ENCODE measurements at places on chromosomes 7 and 10.

DNA sequence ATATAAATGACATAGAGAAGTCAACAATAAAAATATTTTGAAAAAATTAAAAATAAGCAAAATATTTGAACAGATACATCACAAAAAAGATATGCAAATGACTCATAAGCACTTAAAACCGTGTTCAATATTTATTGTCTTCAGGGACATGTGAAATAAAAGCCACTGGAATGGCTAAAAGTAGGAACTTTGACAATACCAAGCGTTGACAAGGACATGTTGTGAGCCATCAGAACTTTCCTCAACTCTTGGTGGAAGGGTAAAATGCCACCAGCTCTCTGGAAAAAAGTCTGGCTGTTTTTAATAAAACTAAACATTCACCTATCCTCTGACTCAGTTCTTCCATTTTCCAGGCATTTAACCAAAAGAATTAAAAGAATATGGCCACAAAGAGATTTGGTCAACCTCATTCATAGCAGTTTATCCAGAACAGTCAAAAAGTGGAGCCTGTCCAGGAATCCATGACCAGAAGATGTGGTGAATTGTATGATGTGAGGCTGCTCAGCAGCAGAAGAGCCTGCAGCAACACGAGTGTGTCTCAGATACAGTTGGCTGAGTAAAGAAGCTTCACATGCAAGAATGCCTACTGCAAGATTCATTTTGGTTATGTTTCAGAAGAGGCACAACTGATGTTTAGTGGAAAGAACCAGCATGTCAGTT is 7.1 kb upstream of the KLF6 start:
- DNase-seq = no peak

DNA sequence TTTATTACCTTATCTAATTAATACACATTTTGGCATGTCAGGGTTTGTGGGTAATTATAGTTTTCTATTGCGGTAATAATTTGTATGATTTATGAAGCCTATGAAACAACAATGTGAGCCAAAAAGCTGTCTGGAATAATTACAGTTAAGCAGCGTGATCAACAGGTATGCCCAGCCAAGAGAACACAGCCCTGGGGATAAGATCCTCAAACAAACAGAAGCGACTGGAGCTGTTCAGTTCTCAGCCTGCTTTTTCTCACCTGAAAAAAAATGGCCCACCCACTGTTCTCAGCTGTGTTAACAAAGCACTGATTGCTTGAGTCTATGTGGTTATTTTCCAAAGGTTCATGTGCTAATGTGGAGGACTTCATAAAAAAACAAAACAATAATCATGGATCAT is 855.8 kb downstream of the GATA3 start:
- no peak for DNase-seq

GRCh38 chr10:89458291-89458690 is 43.9 kb downstream of the IFIT5 start:
- no peak for DNase-seq

DNA sequence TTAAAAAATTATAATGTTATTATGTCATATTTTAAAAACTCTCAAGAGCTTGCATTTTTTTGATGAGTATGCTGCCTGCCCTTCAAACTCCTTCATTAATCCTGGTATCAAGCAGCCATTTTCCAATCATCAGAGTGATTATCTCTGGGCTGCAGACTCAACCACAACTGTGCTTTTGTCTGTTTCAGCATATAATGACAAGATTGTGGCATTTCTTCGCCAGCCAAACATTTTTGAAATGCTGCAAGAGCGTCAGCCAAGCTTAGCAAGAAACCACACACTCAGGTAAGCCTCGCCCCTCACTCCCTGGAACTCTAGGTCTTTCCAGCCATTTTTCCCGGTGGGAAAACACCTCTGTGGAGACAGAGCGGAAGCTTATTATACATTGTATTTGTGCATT is 90.0 kb upstream of the STK17A start:
- DNase-seq = no peak

- DNase-seq = peak; percentile 92
Measured at GRCh38 chr10:129192344-129193128, 274.5 kb upstream of the MGMT start.

DNA sequence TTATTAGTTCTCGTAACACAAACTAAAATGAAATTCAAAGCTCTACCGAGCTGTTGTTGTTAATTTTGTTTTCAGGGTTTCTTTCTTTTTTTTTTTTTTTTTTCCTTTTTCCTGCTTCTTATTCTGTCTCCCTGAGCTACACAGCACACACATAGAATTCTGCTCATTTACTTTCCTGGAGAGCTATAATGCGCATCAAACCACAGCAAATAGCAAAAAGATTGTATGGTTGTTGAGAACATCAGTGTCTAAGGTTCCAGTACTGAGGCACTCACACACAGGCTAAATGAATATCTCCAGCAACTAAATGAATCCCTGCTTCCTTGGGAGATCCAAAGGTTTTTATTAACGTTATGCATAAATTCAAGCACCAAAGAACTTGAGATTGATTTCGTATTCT is 418.3 kb downstream of the PLXDC2 start:
- DNase-seq = no peak

GRCh38 chr10:123682477-123682876 is 16.3 kb downstream of the GPR26 start:
- no peak for DNase-seq

GRCh38 chr10:47077386-47077785 is 166.2 kb downstream of the PTPN20 start:
- DNase-seq = no peak

- DNase-seq = no peak
Measured at GRCh38 chr10:24886290-24886680, 66.1 kb downstream of the PRTFDC1 start.

DNA sequence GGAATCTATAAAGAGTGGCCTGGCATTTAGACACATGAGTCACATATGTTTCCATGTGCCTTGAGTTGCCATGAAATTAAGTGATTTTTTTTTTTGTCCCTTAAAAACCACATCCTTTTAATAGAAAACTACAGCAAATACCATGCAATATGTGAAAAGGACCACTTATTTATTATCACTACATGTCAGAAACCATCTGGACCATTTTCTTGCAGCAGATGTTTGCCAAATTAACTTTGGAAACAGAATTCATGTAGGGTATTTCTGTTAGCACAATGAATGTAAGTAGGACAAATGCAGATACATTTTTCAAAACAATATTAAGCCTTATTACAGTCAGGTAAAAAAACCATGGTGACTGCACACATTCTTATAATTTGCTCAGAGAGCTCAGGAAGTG is 230.6 kb downstream of the REEP3 start:
- no peak for DNase-seq

GRCh38 chr10:79342295-79342761 is 4.9 kb upstream of the PPIF start:
- no peak for DNase-seq

DNA sequence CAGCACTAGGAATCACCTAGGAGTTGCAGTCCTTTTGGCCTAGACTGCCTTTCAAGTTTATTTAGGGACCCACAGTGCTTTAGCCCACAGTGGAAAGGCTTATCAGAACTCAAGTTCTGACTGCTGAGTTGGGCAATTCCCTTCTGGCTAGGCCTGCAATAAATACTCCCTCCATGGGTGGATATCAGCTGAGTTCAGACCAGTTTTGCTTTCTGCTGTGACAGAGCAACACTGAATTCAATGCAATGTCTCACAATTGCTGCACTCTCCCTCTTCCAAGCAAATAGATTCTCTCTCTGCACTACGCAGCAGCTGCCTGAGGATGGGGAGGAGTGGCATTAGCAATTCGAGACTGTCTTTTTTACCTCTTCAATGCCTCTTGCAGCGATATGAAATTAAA is 1153.3 kb downstream of the SORCS1 start:
- no peak for DNase-seq

DNA sequence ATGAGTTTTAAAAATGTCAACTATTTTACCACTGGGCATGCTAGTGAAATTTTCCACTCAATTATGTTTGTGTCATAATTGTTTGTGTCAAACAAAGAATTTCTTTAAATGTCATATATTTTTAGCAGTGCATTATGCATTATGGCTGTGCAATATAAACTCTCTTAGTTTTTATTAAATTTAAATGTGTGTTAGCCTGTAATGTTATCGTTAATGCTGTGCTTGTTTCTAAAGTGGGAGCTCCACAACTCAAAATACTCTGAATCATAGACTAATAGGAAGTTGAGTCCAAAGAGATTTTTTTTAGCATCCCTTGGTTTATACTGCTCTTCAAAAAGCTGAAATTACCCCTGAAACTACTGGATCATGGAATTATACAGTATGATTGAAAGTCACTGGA is 26.8 kb downstream of the GNAI1 start:
- no peak for DNase-seq

DNA sequence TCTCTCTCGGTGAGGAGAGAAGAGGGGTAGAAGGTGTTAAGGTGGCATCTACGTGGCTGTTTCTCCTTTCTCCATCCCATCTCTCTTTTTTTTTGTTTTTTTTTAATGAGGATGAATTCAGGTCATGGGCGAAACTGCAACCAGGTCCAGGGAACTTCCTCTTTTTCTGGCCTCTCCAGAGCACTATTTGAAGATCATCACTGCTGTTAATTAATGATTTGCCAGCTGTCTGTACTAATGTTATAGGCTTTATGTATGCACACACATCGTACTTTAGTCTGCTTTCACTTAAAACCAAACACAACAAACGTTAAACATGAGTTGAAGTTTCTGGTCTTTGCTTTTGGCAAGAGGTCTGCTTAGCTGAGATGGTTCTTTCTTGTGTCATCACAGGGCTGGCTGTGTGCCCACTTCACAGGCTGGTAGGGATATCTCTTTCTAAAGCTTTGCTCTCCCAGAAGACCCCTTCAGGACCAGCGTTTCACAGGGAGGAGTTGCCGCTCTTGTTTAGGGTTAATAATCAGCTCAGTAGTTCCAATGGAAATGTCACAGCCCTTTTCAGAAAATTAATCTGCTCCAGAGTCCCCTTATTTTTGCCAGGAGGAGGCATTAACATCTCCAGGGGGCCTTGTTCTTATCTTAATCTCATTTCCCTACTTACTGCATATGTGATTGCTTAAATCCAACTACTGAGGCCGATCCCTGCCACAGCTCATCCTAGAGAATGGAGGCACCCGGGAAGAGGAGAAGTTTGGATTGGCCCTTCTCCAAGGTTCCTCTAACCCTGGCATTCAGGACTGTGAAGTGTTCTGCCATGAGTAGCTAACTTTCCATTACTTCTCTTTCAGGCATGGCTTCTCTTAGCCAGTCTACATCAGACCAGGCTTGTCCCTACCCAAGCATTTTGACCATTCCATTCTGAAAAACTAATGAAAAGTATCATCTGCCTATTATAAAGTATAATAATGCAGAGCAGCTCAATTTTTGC is 273.9 kb upstream of the NFE2L3 start:
- DNase-seq = no peak

- DNase-seq = no peak
Measured at GRCh38 chr10:62990126-62990525, 143.0 kb upstream of the NRBF2 start.

- no peak for DNase-seq
Measured at GRCh38 chr10:59779756-59780533, 26.7 kb upstream of the MRLN start.

GRCh38 chr7:29639886-29640595 is 76.4 kb downstream of the PRR15 start:
- DNase-seq = no peak

DNA sequence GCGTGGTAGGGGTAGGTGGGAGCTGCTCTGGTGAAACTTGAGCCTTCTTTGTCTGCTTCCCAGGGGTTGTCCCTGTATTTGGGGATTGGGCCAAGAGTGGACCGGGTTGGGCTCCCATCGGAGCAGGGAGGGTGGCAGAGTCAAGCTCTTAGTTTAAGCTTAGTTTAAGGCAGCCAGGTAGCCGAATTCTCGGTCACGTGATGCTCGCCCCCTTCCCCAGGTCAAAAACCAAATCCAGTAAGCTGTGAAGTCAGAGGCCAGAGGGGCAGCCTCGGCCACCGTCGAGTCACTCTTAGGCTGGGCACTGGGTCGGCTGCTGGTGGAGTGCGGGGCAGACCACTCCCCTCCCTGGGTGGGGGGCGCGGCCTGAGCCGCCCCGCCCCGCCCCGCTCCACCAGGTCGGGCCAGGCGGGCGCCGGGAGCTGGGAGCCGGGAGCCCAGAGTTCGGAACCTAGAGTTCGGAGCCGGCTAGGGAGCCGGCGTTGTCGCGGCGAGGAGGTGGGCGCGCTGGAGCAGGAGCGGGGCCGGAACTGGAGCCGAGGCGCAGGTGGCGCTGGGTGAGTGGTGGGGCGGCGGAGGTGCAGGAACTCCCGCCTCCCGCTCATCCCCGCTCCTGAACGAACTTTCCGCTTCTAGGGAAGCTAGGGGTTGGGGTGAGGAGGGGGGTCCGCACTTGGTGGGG is 2.8 kb upstream of the LZTS2 start:
- peak; percentile 75 for DNase-seq

GRCh38 chr10:9299966-9300365 is 1245.5 kb downstream of the GATA3 start:
- DNase-seq = no peak

- DNase-seq = no peak
Measured at GRCh38 chr7:18345641-18346234, 149.8 kb upstream of the HDAC9 start.

DNA sequence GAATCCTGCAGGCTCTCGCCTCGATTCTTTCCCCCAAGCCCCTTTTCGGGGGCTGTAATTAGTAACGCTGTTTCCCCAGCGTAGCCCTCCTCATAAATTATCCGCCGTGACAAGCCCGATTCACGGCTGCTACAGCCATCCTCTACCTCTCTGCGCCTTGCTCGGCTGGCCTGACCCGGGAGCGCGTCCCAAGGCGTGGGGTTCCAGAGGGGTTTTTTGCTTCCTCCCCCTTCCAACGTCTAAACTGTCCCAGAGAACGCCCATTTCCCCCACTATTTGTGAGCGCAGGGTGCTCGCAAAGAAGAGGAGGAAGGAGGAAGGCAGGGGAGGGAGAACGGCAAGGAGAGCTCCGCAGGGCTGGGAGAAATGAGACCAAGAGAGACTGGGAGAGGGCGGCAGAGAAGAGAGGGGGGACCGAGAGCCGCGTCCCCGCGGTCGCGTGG is 880 bp downstream of the HOXA5 start:
- DNase-seq = no peak

GRCh38 chr7:79227044-79227443 is 226.4 kb downstream of the MAGI2 start:
- DNase-seq = no peak

DNA sequence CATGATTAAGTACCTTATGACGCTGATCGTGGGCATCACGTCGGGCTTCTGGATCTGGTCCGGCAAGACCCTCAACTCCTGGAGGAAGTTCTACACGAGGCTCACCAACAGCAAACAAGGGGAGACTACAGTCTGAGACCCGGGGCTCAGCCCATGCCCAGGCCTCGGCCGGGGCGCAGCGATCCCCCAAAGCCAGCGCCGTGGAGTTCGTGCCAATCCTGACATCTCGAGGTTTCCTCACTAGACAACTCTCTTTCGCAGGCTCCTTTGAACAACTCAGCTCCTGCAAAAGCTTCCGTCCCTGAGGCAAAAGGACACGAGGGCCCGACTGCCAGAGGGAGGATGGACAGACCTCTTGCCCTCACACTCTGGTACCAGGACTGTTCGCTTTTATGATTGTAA is 2.5 kb downstream of the FZD1 start:
- DNase-seq = no peak

GRCh38 chr10:101236376-101237080 is 7.3 kb upstream of the LBX1 start:
- no peak for DNase-seq
